ENCODE measurements at places on chromosomes 1 and 21. TPM values are rescaled to one million over a fixed set of nuclear protein-coding genes. Genes with fewer than 3 reads are reported as not detected.

Gene GOLT1A
- total RNA-seq: not detected

Gene LPAR3
- not detected for total RNA-seq

Gene CCDC27
- not detected for total RNA-seq

Gene TBX15
- 6.8 TPM for total RNA-seq

Gene TGFBR3
- total RNA-seq: 94.3 TPM

Gene SPRR1A
- not detected for total RNA-seq

Gene CFAP141
- total RNA-seq: not detected

Gene MFSD2A
- total RNA-seq: 1.1 TPM

Gene EPS8L3
- not detected for total RNA-seq

Gene VAV3
- 1.4 TPM for total RNA-seq

Gene FAM151A
- not detected for total RNA-seq

Gene DNASE2B
- total RNA-seq: not detected

Gene DNAH14
- 4.0 TPM for total RNA-seq

Measured in cardiac ventricle fibroblast (primary cell).